Activated CD4-positive, alpha-beta T cell treated with anti-CD3 and anti-CD28 coated beads, Interleukin-2, amount 10 ng/mL, durations not matched to agents 7 days and 5 days (primary cell): ENCODE measurements at places on chromosomes 2 and 18.
A peak's percentile ranks its signal among the peaks of the same experiment; 100 is the strongest.

DNA sequence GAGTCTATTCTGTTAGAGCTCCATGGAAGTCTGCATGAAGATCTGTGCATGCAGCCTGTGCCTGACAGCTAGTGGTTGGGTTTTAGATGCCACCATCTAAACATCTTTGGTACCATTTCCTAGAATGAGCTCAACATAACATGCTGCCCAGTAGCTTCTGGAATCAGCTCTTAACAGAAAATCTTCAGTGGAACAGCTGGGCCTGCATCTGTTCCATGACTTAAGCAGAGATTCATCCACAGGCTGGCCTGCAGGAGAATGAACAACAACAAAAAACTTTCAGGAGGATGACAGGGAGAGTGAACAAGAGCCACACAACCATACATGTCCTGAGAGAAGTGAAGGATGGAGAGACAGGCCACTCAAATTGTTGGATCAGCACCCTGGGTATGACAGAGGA lies 316.6 kb downstream of the RDH14 start:
- DNase-seq: no peak

GRCh38 chr18:40673150-40673549 lies 1281.9 kb upstream of the PIK3C3 start:
- no peak for DNase-seq

DNA sequence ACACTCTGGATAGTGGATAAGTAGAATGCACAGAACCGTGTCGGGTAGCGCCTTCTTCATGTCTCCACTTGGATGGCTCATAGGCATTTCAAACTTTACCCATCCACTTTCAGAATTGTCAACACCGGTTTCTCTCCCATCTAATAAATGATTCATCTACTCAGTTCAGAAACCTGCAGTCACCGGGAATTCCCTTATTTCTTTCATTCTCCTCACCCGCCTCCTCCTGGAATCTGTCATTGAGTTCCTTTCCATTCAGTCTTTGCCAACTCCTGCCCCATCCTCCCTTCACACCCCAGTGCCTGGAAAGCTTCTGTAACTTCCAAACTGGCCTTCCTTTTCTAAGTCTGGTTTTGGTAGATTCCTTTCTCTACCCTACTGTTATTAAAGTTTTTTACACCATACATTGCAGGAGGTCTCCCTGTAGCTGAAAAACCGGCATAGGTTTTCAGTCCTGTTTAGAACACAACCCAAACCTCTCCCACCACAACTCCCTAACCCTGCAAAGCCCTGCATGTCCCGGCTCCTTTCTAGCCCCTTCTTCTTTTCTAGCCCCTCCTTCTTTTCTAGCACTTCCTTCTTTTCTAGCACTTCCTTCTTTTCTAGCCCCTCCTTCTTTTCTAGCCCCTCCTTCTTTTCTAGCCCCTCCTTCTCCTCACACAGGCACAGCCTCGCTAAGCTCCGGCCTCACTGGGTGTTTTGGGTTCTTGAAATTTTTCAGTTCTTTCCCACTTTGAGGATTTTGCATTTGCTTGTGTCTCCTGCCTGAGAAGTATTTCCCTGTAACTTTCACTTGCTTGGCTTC lies 133.9 kb upstream of the KLHL14 start:
- no peak for DNase-seq

DNA sequence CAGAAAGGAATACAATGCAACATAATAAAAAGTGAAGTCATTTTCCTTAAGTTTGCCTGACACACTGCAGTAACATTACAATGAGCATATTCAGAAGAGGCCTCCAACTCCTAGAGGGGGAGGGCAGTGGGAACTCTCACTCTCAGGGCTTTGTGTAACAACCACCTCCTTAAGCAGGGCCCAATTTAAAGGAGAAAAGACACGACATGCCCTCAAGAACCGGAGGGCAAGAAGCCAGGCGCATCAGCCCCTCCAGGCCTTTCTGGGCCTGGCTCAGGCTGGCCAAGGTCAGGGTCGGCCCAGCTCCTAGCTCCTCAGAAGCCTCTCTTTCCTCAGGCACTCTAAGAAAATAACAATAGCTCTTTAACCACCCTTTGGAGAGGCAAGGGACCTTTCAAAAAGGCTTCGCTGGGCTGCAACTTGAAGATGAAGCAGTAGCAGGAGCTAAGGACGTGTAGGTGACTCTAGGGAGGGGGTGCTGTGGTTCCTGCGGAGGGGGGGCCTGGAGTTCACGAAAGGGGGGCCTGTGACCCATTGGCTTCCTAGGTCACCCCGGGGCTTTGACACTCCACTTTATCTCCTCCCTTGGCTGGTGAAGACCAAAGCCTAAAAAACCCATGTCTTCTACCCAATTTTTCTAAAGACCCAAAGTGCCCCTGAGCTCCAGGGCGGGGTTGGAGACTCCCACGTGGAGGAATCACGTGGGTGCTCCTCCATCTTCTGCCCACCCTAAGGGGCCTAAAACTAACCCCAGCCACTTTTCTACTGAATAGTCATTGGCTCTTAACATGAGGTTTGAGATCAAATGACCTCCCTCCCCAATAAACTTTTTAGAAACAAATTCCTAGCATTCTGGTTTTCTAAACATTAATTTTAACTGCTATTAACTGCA lies 13.3 kb downstream of the SERTAD2 start:
- no peak for DNase-seq

DNA sequence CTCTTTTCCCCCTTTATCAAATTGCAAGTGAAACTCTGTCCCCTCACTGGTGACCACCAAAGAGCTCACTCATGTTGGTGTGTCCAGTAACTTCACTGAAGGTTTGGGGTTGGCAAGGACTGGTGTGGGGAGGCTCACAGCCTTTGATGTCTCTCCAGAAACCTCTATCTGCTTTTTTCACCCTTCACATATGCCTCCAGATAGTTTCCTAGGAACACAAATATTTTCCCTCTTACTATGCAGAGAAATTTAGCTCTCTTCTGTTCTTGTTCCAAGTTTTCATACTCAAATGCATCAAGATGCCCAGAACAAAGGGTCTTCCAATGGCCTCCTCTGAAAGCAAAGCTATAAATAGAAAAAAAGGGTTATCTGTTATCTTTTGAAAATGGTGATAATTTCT lies 20.7 kb downstream of the DTNA start:
- DNase-seq: no peak

- DNase-seq: no peak
These were observed 42.1 kb upstream of the FAM124B start for GRCh38 chr2:224444021-224444420.

DNA sequence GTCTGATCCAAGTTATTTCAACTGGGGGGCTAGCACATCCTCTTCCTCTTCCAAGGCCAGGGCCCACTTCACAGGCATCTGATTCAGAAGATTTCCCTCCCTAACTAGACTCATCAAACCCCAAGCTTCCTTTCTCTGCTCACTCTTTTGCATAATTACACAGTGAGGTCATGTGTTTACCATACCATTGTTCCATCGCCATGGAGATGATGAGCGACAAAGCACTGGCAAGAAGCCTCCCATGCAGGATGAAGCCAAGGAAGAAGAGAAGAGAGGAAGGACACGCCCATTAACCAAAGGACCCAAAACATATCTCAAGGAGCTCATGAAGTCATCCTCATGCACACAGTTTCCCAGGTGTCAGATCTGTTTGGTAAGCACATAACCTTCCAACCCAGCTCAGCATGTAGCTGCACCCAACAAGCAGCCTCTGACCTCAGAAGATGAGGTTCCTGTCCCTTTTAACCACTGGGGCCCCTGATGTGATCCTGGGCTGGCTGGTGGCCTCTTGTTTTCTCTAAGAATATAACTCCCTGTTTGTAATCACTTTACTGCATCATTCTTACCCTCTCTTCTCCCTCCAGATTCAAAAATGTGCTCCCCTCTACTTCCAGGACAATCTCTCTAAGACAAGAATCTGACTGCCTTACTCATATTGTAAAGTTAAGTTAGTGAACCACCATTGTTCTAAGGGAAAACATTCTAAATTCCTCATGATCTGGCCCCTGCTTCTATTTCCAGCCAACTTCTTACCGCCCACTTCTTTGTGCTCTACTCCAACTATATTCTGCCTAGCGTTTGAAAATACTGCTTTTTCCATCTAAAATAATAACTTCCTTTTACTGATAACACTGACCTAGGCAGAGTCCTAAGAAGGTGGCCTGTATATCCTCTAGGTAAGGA lies 190.1 kb downstream of the TTC32 start:
- no peak for DNase-seq

DNA sequence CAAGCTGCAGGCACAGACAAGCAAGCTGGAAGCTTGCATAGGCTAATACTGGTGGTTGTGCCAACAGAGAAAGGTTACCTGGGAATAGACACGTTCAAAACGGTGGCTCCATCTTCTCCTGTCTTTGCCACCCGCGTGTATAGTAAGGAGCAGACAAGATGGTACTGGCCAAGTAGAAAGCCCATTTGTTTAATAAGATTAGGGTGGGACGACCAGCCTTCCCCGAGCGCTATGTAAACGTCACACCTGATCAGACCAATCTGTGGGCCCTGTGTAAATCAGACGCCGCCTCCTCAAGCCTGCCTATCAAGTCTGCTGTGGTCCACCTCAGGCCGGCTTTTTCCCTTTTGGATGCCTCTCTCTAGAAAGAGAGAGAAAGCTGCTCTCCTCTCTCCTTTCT lies 189.2 kb downstream of the LAMA1 start:
- no peak for DNase-seq

- DNase-seq: peak; percentile 14
These were observed 857 bp upstream of the INHBB start for GRCh38 chr2:120344976-120345581.

DNA sequence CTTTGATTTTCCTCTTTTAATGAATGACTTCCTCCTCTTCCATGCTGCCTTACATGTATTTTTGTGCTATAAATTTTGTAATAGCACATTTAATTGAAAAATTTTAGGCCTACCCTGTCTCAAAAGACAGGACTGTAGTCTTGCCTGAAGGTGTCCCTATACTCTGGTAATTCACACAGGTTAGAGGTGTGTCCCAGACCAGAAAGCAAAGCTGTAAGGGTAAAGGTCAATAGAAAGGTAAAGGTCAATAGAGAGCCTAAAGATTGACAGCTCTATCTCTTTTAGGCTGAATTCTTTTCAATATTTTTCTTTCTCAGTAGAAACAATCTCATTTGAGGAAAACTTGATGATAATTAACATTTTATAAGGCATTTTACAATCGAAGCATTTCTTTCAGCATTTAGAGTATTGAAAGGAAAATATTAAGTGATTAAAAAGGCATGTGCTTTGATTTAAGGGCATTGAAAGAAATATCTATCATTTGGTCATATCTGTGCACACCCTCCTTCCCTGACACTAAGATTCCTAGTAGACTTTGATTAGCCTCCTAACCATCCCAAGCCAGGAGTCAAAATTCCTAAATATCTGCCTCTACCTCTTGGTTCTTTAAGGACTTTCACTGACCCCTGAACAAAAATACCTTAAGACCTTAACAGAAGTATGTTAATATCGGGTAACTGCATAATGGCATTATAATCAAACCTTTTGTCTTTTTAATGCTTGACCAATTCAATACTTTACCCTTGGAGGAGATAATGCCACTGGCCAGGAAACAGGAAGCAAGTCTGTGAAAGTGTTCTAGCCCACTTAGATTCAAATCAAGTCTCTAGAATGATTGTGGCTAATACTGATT lies 161.8 kb upstream of the DTNA start:
- DNase-seq: no peak

GRCh38 chr2:9648821-9649220 lies 18.0 kb upstream of the YWHAQ start:
- no peak for DNase-seq

DNA sequence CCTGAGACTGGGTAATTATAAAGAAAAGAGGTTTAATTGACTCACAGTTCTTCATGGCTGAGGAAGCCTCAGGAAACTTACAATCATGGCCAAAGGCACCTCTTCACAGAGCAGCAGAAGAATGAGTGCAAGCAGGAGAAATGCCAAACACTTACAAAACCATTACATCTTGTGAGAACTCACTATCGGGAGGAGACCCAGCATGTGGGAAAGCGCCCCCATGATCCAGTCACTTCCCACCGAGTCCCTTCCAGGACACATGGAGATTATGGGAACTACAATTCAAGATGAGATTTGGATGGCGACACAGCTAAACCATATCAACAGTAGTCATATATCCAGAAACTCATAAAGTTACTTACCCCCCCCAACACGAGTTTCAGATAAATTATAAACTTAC lies 28.6 kb downstream of the TLK1 start:
- DNase-seq: no peak
